ENCODE measurements at places on chromosomes 4 and X.

DNA sequence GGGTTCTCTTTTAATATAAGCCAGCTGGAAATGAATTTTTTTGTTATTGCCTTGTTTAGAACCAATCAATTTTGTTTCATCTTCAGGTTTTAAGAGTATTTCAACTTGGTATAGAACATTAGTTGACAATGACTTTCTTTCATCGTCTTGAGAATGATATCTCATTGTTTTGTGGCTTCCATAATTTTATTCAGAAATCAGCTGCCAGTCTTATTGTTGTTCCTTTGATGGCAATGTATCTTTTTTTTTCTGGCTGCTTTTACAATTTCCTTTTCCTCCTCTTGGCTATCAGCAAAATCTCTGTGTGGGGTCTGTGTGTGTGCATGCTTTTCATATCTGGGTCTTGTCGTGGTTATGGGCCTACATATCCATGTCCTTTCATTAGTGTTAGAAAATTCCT, 1536.4 kb upstream of the TENM3 start:
- DNase-seq, result no peak

GRCh38 chr4:113866611-113867010, 105.1 kb upstream of the CAMK2D start:
- no peak for DNase-seq

- DNase-seq, result peak; percentile 55
These were observed 21.8 kb downstream of the HAUS3 start for GRCh38 chr4:2220016-2220630.

DNA sequence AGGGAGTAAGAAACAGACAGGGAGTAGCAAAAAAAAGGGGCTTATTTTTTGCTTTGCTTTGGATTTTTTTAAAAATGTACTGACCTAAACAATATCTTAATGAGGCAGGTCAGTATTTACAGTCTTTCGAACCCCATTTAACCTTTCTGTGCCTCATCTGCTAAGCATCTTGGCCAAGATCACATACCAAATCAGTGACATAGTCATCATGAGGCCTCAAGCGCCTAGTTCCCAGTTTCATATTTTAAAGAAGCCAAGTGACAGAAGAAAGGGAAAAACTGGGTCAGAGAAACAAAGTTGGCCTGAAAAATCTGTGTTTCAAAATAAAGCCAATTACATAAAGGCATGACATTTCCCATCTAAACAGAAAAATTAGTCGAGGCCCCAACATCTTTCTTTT, 94.6 kb upstream of the WDR44 start:
- DNase-seq, result no peak

GRCh38 chr4:94032754-94033153, 174.9 kb upstream of the SMARCAD1 start:
- no peak for DNase-seq

GRCh38 chr4:2472187-2472586, 3.3 kb downstream of the RNF4 start:
- no peak for DNase-seq

Data from activated T-helper 1 cell treated with Interleukin-2 at 50 U/mL for 16 hours (primary cell).